Activated T-cell treated with anti-CD3 and anti-CD28 coated beads, Interleukin-2, amount 50 U/mL, for 72 hours (primary cell): ENCODE measurements at places on chromosomes 12 and 14. TPM values are rescaled to one million over a fixed set of nuclear protein-coding genes. Genes with fewer than 3 reads are reported as not detected.

- DNase-seq, result no peak
Observed at GRCh38 chr12:88643685-88644084, 63.4 kb upstream of the KITLG start.

- no peak for DNase-seq
Observed at GRCh38 chr14:97010491-97011160, 213.4 kb downstream of the VRK1 start.

KRT78 gene
- not detected for total RNA-seq

FGF6 gene
- not detected for total RNA-seq
